Left ventricle myocardium inferior (tissue), 1 donor: ENCODE measurements at places on chromosomes 4 and X. TPM values are rescaled to one million over a fixed set of nuclear protein-coding genes. Genes with fewer than 3 reads are reported as not detected.

ARSH gene
- total RNA-seq: not detected

HTRA3 gene
- 119 TPM for total RNA-seq

DNA sequence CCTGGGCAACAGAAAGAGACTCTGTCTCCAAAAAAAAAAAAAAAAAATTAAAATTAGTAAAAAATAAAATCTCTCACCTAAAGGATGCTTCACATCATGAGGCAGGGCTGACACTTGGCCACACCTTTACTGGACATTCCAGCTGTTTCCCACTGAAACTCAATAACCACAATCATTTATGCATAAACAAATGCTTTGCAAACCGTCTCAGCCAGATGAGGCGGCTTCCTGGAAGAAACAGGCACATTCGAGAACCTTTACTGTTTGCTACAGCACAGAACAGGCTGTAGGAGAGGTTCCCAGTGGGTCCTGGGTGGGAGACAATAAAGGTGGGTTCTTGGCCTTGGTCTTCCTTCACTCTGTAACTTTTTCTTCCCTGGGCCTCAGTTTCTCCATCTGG, 10.9 kb upstream of the TBC1D14 start:
- DNase-seq: no peak

GRCh38 chr4:189597341-189597740, 343.3 kb upstream of the FRG1 start:
- DNase-seq: no peak

C4orf54 gene
- total RNA-seq: 1.2 TPM

DNA sequence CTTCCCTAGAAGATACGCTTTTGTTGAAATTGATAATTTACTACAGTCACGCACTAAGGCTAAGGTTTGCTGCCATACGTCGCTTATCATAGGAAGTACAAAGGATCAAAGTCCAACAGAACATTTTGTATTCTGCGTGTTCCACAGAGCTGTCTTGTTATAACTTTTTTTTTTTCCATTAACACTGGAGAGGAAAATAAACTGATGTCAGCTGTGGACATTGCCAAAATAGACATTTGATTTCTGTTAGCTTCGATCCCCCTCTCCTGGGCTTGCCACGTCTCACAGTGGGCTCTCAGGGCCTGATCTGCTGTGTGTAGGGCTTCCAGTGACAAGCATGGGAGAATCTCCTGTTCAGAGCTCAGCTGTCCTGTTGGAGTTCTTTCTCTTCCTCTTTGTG, 93.3 kb downstream of the SPATA18 start:
- DNase-seq: no peak

MMRN1 gene
- total RNA-seq: 2.4 TPM

CXCL11 gene
- not detected for total RNA-seq

DNA sequence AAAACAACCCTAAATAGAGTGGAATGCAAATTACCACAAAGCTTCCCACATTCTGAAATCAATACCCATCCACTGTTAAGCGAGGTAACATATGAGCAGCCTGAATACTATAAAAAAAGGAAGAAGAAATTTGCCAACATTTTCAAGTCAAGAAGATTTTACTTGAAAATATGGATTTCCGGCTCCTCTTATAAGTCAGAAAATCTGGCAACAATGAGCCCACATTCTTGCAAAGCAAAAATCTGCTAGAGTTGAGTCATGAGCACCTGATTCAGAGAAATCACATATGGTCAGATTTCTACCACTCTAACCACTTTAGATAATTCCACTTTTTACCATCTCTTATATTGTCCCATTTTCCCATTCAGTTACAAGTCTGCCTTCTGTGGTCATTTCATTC, 395.7 kb downstream of the DTHD1 start:
- DNase-seq: no peak

- DNase-seq: no peak
These were observed 1044.2 kb upstream of the FTHL17 start for GRCh38 chrX:32116047-32116446.

IL13RA2 gene
- not detected for total RNA-seq

- DNase-seq: no peak
These were observed 20.0 kb downstream of the EMCN start for GRCh38 chr4:100497791-100498190.

- no peak for DNase-seq
These were observed 98.6 kb upstream of the PLS3 start for GRCh38 chrX:115462406-115462805.

DNA sequence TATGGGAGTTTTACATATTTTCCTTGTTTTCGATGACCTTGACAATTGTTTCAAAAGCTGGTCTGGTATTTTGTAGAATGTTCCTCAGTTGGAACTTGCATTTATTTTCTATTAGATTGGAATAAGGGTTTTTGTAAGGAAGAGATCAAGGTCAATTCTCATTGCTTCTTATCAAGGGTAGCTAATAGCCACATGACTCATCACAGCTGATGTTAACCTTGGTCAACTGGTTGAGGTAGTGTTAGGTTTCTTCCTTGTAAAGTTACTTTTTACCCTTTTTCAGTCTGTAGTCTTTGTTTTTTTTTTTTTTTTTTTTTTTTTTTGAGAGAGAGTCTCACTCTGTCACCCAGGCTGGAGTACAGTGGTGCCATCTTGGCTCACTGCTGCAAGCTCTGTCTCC, 257.2 kb downstream of the SNCA start:
- no peak for DNase-seq

DNA sequence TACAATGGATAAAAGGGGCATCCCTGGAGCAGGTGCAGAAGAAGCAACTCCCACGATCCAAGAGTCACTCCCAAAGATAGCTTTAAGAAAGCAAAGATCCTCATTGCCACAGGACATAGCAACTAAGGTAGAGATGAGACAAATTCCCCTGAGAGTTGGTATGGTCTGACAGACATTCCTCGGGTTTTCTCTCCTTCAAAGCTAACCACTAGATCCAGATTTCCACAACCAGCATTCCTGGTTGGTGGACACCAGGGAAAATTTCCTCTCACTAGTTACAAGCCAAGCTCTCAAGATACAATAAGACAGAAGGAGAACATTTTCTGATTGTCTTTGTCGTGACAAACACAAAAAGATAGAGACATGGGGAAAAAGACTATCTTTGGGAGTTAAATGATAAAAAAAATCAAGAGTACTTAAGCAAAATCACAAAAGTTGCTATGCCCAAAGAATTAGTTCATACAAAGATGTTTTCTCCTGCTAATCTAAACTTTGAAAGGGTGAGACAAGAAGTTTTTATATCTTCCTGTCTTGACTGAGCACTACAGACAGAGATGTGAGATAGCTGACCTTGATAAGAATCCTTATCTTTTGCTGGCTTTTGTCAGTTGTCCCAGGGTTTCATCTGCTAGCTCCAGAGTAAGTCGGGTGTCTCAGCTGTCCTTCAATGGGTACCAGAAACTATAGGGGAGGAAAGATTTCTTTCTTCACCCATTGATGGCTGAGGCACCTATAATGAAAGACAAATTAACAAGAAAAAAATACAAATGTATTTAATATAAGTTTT, 200.5 kb downstream of the CENPC start:
- no peak for DNase-seq

DNA sequence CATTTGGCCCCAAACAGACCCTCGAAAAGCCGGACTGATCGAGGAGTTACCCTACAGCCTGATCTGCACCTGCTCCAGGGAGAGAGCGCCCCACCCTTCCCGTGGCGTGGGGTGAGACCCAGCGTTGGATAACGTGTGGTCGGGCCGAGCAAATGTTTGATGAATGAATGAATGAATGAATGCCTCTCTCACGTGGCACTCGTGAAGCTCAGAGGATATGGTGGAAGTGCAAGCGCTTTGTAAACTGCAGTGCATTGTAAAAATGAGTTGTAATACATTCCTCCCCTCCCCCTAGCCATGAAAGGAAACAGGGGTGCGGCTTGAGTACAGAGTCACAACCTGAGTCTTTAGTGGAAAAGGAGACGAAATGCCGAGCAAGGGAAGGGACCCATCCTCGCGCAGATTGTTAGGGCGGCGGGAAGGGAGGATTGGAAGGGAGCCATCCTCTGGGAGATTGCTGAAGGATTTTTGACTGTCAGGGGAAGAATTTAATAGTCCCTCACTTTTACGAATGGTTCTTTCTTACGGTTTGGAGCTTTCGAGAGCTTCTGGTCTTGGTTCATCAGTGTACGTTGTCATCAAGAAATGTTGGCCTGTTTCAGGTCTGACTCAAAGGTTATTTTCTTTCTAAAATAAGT, 772 bp upstream of the FBXW7 start:
- DNase-seq: no peak

DNA sequence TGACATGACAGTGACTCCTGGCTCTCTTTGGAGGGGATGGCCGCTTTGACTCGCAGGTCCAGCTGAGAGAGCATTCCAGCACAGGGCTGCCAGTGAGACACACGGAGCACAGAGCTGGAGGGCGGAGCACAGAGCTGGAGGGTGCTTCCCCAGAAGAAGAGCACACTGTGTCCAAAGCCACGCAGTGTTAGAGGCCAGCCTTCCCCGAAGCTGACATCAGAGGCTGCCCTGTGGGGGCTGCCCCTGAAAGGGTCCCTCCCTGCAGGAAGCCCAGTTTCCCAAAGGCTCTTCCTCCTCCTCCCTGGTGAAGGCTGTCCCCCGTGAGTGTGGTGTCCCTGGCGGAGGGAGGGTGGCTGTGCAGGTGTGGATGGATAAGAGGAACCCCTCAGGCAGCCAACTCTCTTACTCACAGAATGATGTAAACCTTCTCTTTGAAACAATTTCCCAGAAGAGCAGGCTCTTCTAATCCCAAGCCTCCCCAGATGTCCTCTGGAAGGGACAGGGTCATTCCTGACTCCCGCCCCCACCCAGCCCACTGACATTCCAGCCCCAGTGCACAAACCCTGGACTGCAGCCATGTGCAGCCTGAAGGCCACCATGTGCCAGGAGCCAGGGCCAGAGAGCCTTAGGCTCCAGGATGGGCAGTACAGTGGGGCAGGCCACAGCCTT, 53.4 kb downstream of the PSAPL1 start:
- peak; percentile 31 for DNase-seq

UGT2B15 gene
- total RNA-seq: not detected

- DNase-seq: no peak
These were observed 89.0 kb downstream of the ELOVL6 start for GRCh38 chr4:110109455-110109854.

STBD1 gene
- 24.3 TPM for total RNA-seq

AKAP4 gene
- not detected for total RNA-seq

- DNase-seq: no peak
These were observed 58.8 kb downstream of the FRMPD4 start for GRCh38 chrX:12197030-12197429.

C4orf50 gene
- not detected for total RNA-seq

DNA sequence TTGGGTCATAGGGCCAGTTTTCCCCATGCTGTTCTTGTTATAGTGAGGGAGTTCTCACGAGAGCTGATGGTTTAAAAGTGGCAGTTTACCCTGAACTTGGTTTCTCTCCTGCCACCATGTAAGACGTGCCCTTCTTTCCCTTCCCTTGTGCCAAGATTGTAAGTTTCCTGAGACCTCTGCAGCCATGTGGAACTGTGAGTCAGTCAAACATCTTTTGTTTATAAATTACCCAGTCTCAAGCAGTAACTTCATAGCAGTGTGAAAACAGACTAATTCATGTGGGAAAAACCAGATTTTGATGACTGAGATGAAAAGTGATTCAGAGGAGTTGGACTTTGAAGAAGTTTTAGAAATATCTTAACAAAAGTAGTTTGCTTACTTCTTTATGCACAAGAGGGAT, 101.4 kb downstream of the ARHGAP10 start:
- DNase-seq: no peak

DNA sequence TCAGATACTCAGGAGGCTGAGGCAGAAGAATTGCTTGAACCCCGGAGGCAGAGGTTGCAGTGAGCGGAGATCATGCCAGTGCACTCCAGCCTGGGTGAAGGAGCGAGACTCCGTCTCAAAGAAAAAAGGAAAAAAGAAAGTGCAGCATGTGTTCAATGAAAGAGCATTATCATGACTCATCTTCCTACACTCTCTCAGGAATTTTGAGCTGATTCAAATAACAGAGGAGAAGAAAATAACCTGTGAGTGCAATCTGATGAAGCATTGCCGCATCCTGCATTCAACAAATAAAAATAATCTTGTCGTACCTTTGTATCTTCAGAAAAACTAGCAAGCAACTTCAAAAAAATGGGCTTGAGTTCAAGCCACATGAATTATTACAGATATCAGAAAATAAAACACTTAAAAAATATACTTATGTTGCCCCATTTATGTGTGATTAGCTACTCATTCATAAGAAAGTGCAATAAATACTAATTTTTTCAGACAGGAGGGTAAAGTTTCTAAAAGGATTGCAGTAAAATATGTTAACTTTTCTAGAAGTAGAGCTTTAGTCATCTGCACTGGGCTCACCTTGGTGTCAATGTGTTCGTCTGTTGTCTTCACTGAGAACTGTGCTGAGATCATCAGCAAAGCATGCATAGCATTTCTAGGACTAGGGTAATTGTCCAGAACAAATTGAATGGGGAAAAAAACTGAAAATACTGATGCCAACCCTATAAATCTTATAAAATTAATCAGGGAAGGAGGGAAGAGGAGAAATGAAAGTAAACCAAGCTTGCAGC, 90.4 kb upstream of the VCX3B start:
- DNase-seq: no peak

DNA sequence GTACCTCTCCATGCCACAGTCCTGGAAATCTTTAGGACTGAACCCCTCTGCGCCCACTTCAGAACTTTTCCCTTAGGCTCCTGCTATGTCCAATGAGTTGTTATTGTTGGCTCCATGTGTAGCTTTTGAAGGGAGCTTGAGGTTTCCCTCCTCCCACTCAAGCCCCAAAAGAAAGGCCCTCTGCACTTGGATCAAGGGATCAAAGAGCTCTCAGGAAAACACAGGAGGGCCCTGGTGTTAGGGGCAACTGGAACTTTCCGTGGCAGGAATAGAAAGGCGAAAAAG, 135.0 kb downstream of the RASL11B start:
- no peak for DNase-seq

GRCh38 chr4:137934911-137935310, 307.2 kb downstream of the SLC7A11 start:
- DNase-seq: no peak

DNA sequence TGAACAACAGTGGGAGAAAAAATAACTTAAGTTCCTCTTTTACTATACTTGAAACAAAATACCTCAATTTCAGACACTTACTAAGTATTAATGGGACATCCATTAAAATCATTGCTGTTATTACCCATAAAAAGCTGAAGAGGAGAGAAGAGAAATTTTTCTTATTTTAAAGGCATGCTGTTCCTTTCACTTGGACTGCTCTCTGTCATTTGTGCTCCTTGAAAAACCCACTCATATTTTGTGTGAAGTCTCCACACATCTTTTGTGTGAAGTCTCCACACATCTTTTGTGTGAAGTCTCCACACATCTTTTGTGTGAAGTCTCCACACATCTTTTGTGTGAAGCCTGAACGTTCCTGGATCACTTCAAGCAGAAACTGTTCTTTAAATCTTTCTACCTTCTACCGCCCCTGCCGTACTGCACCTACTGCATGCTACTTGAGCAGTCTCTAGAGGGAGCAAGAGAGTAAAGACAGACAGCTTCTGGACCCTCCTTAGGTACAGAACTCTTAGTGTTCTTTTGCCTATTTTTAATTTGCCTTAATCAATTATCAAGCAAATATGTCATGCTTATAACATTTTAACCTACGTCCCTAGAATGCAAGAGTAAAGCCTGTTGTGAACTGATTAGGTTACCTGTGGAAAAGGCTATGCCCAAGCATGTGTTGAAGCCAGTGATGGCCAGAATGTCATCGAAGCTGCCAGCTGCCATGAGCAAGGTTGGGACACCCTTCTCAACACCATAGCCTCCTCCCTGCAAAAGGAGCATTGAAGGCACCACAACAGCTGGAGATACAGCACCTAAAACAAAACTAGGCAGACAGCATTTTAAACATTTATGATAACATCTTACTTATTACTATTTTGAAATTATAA, 27.1 kb upstream of the SLC9B1 start:
- no peak for DNase-seq

HPGDS gene
- total RNA-seq: 2.3 TPM

- DNase-seq: peak; percentile 28
These were observed 84.9 kb downstream of the MAML3 start for GRCh38 chr4:140069066-140069465.
